ENCODE measurements at places on chromosomes 4 and X.

DNA sequence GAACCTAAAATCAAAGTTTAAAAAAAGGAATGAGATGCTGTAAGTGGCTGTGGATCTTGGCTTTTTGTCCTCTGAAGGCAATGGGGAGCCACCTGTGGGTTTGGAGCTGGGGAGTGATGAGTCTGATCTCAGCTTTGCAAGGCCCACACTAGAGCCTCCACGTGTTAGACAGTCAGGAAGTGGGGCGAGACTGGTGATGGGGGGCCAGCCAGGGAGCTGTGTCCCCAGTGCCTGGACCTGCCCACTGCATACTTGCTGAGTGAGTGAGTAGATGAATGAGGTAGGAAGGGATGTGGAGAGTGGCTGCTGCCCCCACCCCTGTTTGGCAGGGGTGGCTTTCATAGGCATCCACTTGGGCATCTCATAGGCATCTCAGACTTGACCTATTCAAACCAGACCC, 84.0 kb downstream of the NHSL2 start:
- DNase-seq, result no peak

DNA sequence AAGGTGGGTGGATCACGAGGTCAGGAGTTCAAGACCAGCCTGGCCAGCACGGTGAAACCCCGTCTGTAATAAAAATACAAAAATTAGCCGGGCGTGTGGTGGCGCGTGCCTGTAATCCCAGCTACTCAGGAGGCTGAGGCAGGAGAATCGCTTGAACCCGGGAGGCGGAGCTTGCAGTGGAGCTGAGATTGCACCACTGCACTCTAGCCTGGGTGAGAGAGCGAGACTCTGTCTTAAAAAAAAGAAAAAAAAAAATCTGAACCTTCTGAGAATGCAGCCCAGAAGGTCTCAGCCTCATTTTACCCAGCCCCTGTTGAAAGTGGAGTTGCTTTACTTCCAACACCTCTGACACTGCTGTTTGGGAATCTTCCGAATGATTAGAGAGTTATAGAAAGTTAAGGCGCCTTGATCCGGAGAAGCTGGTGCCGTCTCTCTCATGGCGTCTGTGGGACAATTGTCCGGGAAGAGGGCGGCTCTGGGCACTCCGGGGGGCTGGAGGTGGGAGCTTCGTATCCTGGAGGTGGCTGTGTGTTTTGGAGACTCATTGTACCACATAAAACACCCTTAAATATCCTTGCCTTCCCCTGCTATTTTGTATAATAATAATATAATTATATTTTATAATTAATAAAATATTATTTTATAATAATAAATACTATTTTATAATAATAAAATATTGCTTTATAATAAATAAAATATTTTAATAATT, 92.7 kb upstream of the PPP2R3B start:
- no peak for DNase-seq

DNA sequence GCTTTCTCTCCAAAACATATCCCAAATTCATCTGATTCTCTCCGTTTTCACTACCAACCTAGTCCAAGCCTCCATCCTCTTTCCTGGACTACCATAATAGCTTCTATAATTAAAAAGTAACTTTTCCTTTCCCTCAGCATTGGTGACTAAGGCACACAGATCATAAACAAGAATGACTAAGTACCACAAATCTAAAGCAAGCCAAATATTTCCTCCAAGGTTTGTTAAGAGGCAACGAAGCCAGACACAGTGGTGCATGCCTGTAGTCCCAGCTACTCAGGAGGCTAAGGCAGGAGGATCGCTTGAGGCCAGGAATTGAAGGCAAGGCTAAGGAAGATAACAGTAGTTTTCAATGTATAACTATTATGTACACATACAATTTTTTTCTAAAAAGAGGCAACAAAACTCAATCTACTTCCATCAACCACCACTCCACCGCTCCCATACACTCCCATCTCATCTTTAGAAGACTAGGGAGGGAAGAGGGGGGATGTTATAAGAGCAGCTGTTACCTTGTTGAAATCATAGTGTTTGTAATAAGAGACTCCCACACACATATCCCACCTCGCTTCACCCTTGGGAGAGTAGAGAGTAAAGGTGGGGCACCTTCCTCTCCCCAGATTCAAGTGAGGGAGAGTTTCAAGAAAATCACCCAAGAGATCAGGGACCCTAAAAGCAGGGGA, 4.2 kb upstream of the JCHAIN start:
- no peak for DNase-seq

- DNase-seq, result no peak
Measured at GRCh38 chr4:100170986-100171385, 19.3 kb downstream of the DDIT4L start.

GRCh38 chr4:16508968-16509367, 282.7 kb upstream of the TAPT1 start:
- DNase-seq, result no peak

GRCh38 chr4:19879330-19879729, 372.4 kb upstream of the SLIT2 start:
- DNase-seq, result no peak

DNA sequence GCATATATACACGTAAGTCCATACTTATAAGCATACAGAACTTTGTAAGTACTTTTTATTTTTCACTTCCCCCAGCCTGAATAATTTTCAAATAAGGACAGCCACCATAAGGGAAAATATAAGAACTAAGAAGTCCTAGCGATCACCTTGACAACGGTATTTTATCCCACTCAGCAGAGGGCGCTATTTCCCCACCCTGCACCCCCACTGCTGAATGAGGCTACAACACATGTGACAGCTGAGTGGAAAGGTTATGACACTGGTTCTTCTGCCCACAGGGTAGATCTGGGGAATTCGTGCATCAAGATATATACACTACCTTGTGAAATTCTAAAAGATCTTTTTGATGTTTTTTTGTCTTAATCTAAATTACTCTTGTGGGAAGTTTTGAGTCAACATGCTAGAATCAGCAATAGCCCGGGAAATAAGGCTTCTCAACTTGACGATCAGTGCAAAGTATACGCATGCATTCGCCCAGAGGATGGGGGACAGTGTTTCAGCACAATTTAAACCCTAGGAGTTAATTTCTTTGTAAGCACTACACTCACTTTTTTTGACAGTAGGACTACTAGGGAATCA, 151.5 kb downstream of the CORIN start:
- peak; percentile 15 for DNase-seq

- no peak for DNase-seq
Measured at GRCh38 chr4:188110741-188111471, 1.5 kb upstream of the TRIML2 start.

DNA sequence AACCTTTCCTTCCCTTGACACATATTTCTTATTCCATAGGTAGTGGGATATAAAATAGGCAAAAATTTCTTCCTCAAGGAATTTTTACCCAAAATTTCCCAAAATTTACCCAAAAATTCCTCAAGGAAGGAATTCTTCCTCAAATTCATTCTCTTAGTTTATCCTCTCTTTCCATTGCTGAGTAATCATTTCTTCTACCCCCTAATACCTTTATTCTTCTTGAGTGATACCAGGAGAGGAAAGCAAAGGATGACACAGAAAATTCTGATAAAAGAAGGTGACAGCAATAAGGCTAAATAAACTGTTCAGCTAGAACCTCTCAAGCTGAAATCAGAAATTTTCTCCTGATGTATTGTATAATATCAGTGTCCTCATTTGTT, 191.4 kb upstream of the MAB21L2 start:
- DNase-seq, result no peak

DNA sequence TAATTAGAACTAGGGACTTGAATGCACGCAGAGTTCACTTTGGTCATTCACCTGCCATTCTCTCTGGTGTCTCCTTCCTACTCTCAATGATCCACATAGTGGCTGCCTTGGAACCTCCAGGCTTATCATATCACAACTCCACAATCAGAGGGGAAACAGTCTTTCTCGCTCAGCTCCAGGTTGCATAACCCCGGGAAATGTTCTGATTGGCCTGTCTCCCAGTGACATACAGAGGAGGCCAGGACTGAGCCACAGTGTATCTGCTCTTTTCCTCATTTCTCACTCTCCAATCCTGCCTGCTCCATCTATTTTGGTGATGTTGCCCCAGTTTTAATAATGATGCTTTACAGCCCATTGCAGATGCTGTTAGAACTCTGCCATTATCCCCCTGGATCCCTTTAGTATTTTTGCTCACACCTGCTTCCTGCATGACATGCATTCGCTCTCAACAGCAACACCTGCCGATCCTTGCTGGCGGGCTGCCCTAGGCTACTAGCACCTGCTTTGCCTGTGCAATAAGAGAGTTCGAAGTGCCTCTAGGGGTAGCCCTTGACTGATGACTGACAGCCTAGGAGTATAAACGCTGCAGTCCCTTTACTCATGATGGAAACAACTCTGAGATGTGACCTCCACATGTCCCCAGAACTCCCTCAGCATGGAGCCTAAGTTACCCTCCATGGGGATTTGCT, 211.3 kb upstream of the RPS6KA3 start:
- no peak for DNase-seq

GRCh38 chrX:84046403-84046984, 141.5 kb downstream of the RPS6KA6 start:
- DNase-seq, result no peak

DNA sequence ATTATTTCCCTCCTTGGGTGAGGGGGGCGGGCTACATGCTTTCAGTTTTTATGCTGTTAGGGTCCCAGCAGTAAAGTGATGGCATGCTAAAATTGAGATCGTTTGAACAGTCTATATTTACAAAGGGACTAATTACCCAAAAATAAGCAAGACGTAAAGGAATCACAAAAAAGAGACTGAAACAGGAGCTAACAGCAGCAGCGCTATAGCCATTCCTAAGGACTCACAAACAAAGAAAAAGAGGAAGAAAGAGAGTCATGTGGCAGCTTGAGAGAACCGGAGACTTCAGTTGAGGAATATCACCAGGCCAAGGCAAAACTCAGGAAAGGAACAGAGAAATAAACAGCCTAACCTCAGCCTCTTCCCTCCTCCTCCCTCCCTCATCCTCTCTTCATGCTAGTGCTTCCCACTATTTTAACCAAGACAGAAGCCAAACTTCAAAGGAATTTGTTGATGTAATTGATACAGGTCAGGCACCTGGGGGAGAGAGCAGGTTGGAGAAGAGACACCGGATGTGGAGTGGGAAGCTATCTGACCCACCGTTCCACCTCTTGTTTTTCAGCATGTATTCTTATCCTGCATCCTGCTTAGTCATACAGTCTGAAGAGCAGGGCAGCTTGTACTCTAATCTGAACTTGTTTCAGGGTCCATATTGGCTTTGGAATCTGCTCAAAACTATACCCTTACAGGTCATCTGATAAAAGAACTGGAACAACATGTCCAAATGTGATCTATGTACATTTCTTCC, 383.7 kb downstream of the NAF1 start:
- no peak for DNase-seq

DNA sequence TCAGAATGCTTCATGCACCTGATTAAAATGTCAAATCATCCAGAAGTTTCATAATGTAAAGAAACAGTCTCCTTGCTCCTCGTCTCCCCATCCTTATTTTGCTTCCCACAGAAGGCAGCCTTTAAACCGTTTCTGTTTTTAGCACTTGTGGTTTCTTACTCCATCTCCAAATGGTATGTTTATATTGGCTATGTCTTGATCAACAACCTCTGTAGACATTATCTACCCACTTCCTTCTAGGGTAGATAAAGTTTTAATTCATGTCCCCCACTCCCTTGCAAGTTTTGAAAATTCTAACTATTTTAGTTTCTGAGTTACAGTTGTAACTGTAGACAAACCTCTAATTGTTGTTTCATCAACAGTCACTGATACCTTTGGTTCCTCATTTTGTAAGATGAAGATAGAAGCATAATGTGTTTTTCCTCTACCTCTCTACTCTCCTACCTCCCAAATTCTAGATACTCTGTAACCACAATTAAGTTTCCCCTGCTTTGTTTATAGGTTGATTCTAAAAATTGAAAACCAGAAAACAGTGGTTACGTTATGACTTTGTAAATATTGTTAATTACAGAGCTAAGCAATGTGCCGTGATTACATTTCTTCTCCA, 291.7 kb upstream of the GATB start:
- no peak for DNase-seq

- no peak for DNase-seq
Measured at GRCh38 chr4:14143892-14144291, 516.4 kb upstream of the BOD1L1 start.

DNA sequence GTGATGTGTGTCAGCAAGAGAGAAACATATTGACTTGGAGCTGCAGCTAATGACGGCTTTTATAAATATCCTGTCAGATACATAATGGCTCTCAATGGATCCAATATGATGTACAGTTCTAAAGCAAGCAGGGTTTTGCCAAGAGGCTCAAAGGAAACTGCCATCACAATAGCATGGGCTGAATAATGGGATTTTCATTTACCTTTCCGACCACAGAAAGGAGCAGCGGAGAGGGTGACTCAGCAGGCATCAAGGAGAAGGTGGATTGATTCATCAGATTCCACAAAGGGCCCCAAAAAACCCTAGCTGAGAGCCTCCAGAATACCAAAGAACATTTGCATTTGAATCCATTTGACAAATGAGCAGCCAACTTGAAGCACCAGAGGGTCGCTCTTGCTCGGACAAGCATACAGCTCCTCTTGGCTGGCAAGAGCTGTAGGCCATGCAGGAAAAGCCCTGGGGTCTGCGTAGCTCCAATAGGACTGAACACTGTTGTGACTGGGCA, 355.7 kb upstream of the NOCT start:
- no peak for DNase-seq

- no peak for DNase-seq
Measured at GRCh38 chrX:44596277-44596676, 53.6 kb upstream of the FUNDC1 start.

GRCh38 chr4:185591679-185592141, 56.4 kb upstream of the PDLIM3 start:
- DNase-seq, result no peak

GRCh38 chrX:30230395-30230794, at the start of gene MAGEB3:
TSS of gene MAGEB3 (plus strand) at chrX:30230657. CDS start at chrX:30235925, 5,268 bp downstream.
- DNase-seq, result no peak

- no peak for DNase-seq
Measured at GRCh38 chrX:46917622-46918021, 5.4 kb downstream of the JADE3 start.

DNA sequence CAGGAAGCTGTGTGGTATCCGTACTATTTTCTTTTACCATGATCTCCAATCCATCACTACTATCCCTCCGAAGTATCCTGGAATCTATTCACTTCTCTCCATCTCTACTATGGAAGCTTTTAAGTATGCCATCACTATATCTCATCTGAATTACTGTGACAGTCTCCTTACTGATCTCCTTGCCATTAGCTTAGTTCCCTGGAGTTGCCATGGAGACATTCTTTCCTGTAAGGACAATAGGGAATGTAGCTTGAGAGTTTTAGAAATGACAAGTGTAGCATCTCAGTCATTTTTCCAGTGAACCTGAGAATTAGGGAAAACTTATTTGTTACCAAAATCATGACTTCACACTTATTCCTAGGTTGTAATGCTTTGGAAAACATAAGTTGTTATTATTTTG, 86.3 kb downstream of the HPGD start:
- no peak for DNase-seq

- DNase-seq, result no peak
Measured at GRCh38 chr4:184313702-184314659, 96.3 kb upstream of the ENPP6 start.

DNA sequence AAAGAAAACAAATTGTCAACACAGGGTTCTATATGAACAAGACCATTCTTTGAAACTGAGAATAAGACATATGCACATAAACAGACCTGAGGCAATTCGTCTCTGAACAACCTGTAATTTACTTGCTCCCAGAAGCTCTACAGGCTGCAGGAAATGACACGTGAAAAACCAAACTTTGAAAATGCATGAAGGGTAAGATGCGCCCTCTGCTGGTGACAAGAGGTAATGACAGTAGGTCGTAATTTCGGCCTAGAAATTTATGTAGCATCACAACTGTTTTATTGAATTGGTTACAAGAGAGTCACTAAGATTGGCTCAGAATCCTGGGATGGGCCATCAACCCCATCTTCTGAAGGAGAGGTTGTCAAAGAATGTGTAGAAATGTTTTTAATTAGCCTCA, 276.5 kb downstream of the PPP4R3C start:
- DNase-seq, result peak; percentile 1

GRCh38 chrX:20461576-20461975, 194.9 kb upstream of the RPS6KA3 start:
- DNase-seq, result no peak
